ENCODE measurements at places on chromosomes 4 and X. TPM values are rescaled to one million over a fixed set of nuclear protein-coding genes. Genes with fewer than 3 reads are reported as not detected.

PIR gene
- 52.4 TPM for total RNA-seq

GAGE2A gene
- not detected for total RNA-seq

AR gene
- total RNA-seq: 3.1 TPM

GSPT2 gene
- 7.4 TPM for total RNA-seq

PDGFRA gene
- total RNA-seq: 0.47 TPM

COL4A6 gene
- total RNA-seq: 13.8 TPM

ANKRD17 gene
- total RNA-seq: 23.3 TPM

PGRMC1 gene
- total RNA-seq: 153 TPM

HELT gene
- not detected for total RNA-seq

BTK gene
- 0.20 TPM for total RNA-seq

ERCC6L gene
- 12.2 TPM for total RNA-seq

FRG2 gene
- total RNA-seq: not detected

APBB2 gene
- 8.0 TPM for total RNA-seq

VSIG4 gene
- not detected for total RNA-seq

LRAT gene
- total RNA-seq: not detected

GAR1 gene
- total RNA-seq: 43.3 TPM

RENBP gene
- 0.19 TPM for total RNA-seq

CTAG1A gene
- total RNA-seq: not detected

DNAAF6 gene
- total RNA-seq: not detected

CT45A9 gene
- total RNA-seq: not detected

AFF2 gene
- not detected for total RNA-seq

GPRIN3 gene
- total RNA-seq: 1.5 TPM

SH3TC1 gene
- 24.3 TPM for total RNA-seq

HTN3 gene
- total RNA-seq: not detected

SAGE1 gene
- 0.09 TPM for total RNA-seq

UGT2B10 gene
- 0.15 TPM for total RNA-seq

CPE gene
- 2.3 TPM for total RNA-seq

PPP1R3F gene
- 2.2 TPM for total RNA-seq

CCDC120 gene
- 3.0 TPM for total RNA-seq

ZNF711 gene
- total RNA-seq: 0.84 TPM

FRMPD3 gene
- total RNA-seq: 0.05 TPM

SPIN3 gene
- 5.9 TPM for total RNA-seq

UGT2B7 gene
- 0.14 TPM for total RNA-seq

CFAP47 gene
- total RNA-seq: not detected

KCTD8 gene
- total RNA-seq: not detected

MAGIX gene
- 2.3 TPM for total RNA-seq

CXCL10 gene
- not detected for total RNA-seq

SHOX gene
- total RNA-seq: not detected

MAGEA2 gene
- 0.27 TPM for total RNA-seq

SRPK3 gene
- not detected for total RNA-seq

PAK3 gene
- not detected for total RNA-seq

TEX13D gene
- total RNA-seq: not detected

Measured in A549 treated with Mapracorat at 1 μM for 4 hours (cell line).